ENCODE measurements at places on chromosomes 3 and 15.

DNA sequence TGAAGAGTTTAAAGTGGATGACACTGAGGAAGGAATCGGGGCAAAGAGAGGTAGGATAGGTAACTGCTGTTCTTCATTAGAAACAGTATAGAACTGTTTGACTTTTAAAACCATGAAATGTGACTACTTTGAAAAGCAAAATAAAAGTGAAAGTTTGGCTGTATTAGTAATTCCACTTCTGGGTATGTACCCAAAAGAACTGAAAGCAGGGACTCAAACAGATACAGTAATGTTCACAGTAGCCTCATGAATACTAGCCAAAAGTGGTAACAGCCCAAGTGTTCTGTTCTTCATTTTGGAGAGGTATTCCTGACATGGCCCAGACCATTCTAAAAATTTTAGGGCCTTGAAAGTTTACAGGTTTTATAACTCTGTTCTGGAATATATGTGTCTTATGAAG, 1055.4 kb downstream of the TBL1XR1 start:
- no peak for DNase-seq

- DNase-seq, result no peak
Measured at GRCh38 chr15:69990566-69991421, 106.9 kb downstream of the TLE3 start.

GRCh38 chr15:78879517-78880241, 7.0 kb downstream of the MORF4L1 start:
- DNase-seq, result no peak

- no peak for DNase-seq
Measured at GRCh38 chr3:57696801-57697321, 4.0 kb upstream of the DENND6A start.

DNA sequence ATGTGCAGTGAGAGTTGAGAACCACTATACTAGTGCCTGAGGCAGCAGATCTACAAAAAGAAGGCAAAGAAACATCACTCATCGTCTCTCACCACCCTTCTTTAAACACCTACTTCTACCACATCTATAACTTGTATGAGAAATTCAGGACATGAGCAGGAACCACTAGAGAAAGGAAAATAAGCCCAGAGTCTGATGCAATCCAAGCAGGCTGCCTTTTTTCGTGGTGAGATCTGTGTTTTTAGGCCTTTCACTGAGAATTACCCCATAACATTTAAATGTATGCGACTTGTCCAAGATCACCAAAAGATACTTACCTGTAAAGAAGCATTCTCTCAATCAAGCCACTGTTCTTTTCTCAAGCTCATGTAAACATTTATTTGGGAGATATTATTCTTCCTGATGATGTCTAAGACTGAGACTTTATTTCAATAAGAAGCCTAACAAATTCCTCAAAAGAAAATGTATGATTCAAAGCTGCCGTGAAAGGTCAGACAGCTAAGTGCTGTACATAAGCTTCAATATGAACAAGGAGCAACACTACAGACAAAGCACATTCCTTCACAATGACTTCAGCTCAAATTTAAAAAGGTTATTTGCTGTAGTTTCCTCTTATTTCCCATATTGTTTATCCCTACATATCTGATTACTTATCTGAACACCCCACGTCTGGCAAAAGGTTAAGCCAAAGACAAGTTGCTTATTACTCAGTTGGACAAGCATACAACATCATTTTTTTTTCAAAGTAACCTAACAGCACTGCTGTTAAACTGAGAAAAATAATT, 16.5 kb downstream of the SPICE1 start:
- no peak for DNase-seq

GRCh38 chr3:183911763-183912506, 27.3 kb upstream of the PARL start:
- DNase-seq, result no peak

DNA sequence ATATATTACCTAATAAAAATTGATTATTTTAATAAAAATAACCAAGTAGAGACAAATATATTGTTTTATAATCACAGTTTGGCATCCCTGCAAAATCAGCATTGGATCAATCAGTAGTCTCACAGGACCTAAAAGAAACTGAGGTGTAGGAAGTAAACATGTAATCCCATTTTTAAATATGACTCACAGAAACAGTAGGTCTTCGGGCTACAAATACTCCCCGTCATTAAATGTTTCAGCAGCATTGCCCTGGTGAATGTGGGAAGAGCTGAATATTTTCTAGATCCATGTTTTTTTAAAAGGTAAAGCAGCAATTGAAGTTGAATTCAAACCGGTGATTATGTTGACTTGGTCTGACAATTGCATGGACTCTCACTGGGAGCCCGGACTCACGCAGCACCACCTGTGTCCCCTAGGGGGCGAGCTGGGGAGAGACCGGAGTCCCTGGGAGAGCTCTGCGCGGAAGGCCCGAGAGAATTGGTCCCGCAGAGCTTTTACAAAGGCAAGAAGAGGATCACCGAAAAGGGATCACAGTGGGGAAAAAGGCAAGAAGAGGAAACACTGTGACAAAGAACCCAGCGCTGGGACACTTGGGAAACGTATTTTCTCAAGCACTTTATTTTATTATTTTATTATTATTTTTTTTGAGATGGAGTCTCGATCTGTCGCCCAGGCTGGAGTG, 17.2 kb upstream of the USP3 start:
- DNase-seq, result peak; percentile 74

DNA sequence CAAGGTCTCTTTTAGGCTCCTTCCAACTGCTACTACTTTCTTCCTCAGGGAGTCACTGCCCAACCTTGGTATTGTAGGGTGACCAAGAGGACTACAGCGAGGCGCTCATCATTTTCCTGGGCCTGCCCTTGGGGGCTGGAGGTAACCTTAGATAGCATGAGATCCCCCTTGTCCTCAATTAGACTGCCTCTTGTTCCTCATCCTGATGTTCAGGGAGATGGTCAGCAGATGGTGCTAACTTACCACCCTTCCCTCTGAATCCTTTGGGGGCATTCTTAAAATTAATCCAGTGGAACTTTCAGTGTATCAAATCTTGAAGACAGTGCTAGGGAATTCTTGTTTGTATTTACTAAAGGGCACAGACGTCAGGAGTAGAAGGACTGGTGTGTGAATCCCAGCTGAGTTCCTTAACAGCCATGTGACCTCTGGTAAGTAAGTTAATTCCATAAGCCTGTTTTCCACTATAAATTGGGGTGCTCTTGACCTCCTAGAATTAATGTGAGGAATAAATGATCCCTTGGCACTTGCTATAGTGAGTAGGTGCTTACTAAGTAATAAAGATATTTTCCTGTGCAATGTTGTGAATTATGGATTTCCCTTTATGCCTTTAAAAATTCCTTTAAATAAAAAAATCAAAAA, 4.1 kb upstream of the CLPX start:
- no peak for DNase-seq

DNA sequence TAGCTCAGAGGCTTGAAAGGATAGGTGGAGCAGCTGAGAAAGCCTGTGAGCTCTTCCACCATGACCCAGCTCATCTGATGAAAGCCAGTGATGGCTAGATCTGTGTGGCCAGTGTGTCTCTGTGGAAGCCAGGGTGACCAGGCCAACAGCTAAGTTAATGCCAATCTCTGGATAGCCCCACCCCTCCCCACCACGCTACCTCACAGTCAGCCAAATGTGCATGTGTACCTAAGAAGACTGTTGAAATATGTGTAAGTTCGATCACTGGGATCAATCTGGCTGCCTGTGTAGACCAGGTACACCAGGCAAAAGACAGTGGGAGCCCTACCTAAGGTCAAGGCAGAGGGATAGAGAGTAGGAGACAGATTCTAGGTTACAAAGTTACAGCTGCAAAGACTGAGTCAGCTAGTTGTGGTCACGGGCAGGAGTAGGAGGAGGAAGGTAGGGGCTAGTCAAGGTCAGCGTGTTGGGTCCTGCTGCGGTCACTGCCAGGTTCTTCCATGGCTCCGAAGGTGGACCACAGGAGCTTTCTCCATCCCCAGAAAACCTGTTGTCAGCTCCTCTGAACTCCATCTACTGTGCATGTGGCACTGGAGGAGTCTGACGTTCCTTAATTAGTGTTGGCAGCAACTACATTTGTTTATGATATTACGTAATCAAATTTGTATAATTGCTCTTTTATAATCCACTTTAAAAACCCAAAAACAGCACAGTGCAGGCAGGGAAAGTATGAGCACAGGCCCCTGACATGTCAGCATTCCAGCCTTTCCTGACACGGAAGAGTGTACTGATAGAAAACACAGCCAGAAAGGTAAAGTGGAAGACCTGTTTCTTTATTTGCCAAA, 318.0 kb downstream of the CLSTN2 start:
- no peak for DNase-seq

DNA sequence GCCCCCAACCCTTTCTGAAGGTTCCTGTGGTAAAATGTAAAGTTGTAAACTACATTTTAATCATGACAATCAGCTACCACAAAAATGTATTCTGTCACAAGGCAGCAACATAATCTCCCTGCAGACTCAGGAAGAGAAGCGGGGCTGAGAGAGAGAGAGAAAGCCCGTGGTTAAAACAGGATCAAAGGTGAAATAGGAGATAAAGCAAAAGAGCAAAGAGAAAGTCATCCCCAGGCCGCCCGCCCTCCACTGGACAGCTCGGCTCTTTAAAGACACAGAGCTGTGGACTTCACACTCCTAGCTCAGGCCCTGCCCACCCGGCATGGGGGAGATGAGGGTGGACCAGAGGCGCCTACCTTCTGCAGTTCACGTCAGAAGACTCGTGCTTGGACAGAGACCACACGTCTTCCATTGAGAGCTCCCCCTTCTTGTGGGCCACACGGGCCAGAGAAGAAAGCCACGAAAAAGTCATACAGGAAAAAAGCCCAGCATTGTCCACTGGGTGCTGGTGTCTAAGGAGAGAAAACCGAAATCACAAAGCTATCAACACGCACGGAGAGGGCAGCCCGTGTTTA, 29.4 kb downstream of the ABCC5 start:
- DNase-seq, result no peak

GRCh38 chr15:63420333-63420747, 38.7 kb upstream of the CA12 start:
- no peak for DNase-seq
